ENCODE measurements at places on chromosomes 7 and 10.
A peak's percentile ranks its signal among the peaks of the same experiment; 100 is the strongest.

DNA sequence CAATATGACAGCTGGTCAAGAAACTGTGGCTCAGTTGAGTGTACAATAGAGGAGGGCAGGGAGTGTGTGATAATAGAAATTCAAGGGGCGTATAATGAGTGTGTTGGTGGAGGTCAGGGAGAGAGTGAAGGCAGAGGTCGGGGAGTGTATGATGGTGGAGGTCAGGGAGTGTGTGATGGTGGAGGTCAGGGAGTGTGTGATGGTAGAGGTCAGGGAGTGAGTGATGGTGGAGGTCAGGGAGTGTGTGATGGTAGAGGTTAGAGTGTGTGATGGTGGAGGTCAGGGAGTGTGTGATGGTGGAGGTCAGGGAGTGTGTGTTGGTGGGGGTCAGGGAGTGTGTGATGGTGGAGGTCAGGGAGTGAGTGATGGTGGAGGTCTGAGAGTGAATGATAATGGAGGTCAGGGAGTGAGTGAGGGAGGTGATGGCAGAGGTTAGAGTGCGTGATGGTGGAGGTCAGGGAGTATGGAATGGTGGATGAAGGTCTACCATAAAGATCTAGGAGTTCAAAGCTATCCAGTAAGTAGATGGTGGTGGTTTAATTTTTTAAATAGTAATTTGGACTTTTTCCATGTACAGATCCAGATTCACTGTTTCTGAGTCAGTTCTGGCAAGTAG is 57.7 kb upstream of the TNS3 start:
- no peak for DNase-seq

DNA sequence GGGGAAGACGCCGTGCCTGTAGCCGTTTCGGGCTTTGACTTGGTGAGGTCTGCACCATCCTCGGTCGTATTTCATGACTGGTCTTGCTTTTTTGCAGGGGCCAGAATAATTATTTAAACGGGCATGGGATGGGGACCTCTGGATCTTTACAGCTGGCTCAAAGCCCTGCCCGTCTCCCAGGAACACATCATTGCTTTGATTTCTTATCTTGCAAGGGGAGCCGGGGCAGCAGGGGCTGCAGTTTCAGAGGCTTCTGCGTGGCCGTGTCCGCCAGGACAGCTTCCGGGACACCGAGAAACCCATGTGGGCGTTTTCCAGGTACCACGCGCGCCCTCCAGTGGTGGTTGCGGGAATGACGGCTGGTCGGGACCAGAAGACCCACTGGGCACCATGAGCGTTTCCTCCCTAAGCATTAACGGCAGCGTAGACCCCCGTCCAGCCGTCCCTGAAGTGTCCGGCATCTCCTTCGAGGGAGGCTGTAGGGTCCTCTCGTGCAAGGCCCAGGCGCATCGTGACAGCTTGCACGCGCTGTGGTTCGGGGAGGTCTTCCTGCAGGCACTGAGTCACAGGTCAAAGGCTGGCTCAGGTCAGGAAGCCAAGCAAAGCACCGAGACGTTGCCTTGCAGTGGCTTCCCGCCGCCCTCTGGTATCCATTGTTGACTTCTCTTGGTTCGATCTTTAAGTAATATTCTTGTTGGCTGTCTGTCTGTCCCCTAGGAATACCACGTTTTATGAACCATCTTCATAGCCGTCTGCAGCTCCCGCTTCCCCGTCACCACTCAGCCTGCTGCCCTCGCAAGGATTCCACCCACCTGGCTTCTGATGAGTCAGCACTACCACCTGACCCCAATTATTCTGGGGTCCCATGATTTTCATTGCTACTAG is 16.2 kb upstream of the ZFAND2A start:
- peak; percentile 69 for DNase-seq

DNA sequence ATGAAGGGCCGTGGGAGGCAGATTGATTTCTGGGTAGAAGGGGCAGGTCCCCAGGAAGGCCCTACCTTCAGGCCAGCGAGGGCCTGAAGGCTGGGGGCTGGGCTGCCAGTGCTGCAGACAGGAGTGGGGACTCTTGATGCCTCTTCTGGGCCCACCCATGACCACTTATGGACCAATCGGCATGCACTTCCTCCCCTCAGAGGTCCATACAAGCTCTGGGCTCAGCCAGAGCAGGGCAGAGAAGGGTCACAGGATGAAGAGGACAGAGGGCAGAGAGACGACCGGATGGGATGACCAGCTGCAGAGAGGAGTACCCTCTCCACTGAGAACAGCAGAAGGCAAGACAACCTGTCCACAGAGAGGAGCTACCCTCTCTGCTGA is 120.1 kb downstream of the DYNC2I1 start:
- DNase-seq: no peak

DNA sequence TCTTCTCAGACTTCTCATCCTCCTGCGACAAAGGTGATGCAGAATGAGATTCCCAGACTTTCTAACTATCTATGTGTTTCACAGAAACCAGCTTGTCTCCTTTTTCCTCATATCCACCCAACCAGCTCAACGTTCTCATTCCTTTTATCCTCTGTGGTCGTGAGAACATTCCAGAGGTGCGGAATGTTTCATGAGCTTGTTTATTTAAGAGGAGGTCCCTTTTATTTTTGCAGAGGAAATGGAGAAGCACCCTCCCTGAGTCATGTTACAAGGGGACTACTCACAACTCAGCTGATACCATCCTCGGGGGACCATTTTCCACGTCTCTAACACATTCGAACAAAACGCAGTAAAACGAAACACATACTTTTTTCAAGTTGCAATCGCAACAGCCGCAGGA is 93.2 kb downstream of the ZRANB1 start:
- peak; percentile 95 for DNase-seq

GRCh38 chr7:11570205-11570604 is 261.8 kb downstream of the THSD7A start:
- DNase-seq: no peak

DNA sequence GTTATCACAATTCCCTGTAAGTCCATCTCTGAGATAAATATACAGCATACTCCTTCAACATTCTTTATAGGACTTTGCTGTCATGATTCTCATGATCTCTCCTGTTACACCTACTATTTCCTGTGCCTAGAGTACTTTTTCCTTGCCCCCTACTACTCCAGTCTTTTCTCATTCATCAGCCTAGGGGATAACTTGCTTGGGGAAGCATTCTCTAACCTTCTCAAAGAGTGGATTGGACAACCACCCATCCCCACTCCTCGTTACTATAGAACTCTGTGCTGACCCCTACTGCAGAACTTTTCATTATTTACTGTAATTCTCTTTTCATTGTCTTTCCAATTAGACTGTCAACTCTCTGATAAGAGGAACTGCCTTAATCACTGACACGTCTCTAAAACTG is 57.4 kb upstream of the TFEC start:
- no peak for DNase-seq

- no peak for DNase-seq
These were observed 16.9 kb downstream of the MYO1G start for GRCh38 chr7:44961844-44962482.

GRCh38 chr7:157769086-157769485 is 432.3 kb downstream of the DNAJB6 start:
- DNase-seq: no peak

- no peak for DNase-seq
These were observed 694.5 kb downstream of the LRMDA start for GRCh38 chr10:76125900-76126299.

DNA sequence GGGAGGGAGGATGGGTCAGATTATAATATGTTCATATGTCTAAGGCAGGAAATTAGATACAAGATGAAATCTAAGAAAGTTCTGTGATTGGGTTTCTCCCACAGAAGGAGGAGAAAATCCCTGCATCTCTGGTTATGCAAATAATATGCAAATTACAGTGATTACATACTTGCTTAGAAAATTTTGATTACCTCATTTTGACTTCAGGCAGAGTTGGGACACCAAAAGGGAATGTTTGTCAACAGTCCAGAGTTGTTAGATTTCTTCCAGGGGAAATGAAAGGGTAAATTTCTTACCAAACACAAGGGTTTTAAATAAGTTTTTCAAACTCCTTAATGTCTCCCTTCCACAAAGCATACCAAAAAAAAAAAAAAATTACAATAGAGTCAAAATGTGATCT is 101.4 kb upstream of the STEAP1B start:
- DNase-seq: no peak

GRCh38 chr10:69097729-69098128 is 9.8 kb downstream of the SRGN start:
- DNase-seq: no peak

GRCh38 chr7:47552621-47553020 is 29.3 kb downstream of the TNS3 start:
- peak; percentile 69 for DNase-seq

- DNase-seq: no peak
These were observed 603.6 kb downstream of the CNTNAP2 start for GRCh38 chr7:146720195-146720594.

DNA sequence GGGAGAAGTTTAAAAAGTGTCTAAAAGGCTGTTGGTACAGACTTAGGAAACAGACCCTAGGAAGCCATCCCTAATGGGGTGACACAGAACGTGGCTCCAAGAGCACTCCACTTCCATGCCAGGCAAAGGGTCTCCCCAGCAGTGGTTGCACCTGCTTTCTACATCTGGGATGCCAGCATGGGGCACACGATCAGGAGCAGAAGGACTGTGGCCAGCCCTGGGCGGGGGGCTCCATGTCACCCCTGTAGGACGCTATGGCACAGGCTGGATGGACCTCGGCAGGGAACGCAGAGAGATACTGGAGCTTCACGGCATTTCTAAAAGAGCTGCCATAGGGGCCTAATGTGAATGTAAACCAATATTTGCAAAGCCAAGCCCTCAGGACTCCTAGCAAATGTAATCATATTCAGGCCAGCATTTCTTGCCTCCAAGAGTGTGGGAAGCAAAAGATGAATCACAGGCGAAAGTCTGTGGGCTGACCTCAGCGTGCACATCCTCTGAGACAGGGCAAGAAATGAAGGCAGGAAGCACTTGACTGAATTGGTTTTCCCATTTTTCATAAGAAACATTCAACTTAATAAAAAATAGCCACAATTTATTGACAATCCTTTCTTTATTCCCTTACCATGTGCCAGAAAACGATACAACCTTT is 93.9 kb downstream of the ATXN7L1 start:
- peak; percentile 91 for DNase-seq

GRCh38 chr10:69495666-69496065 is 44.4 kb downstream of the TSPAN15 start:
- no peak for DNase-seq

GRCh38 chr10:89565180-89565579 is 29.8 kb upstream of the SLC16A12 start:
- DNase-seq: no peak

- DNase-seq: no peak
These were observed 37.8 kb downstream of the HERPUD2 start for GRCh38 chr7:35657125-35657524.

- DNase-seq: peak; percentile 99
These were observed 9.5 kb upstream of the ADAM12 start for GRCh38 chr10:126397640-126398382.

GRCh38 chr7:94324380-94325121 is 70.1 kb upstream of the COL1A2 start:
- peak; percentile 64 for DNase-seq

DNA sequence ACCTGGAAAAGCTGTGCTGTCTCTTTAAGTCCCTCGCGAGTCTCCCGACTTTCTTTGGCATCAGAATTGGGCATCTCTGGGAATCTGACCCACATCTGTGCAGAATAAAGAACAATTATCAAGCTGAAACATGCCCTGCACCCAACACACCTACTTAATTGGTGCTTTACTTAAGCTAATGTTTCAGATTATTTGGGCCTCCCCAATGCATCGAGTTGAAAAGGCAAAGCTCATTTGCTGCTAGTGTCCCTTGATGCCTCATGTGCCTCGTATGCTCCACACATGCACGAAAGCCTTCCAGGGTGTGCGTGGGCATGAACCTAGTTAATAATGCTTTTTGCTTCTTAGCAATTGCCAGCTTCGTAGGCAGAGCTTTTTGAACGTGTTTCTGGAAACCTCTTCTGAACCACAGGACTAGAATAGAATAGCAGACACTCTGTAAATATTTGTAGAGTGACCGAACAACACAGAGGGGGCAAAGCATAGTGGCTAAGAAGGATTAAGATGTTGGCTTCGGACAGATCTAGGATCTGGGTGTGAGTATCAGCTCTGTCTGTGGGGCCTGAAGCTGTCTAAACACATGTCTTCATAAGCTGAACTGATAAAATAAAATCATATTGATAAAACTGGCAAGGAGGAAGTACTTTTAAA is 26.7 kb upstream of the FGFR2 start:
- no peak for DNase-seq

- DNase-seq: no peak
These were observed 253.8 kb downstream of the CSTF2T start for GRCh38 chr10:51445588-51445987.

DNA sequence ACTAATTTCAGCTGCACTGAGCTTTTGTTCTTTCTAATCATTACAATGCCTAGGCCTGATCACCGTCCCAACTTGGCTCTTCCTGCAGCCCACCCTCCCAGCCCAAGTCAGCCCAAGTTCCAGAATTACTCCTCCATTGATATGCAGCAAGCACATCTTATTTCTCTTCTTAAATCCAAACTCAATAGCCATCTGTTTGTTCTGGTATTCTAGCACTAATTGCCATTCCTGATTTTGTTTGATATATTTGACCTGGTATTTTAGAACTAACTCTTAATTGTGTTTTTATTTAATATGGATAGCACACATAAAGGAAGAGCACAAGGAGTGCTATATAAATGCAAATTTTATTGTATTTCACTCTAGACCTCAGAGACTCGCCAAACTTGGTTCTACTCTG is 241.2 kb downstream of the SKIDA1 start:
- no peak for DNase-seq

DNA sequence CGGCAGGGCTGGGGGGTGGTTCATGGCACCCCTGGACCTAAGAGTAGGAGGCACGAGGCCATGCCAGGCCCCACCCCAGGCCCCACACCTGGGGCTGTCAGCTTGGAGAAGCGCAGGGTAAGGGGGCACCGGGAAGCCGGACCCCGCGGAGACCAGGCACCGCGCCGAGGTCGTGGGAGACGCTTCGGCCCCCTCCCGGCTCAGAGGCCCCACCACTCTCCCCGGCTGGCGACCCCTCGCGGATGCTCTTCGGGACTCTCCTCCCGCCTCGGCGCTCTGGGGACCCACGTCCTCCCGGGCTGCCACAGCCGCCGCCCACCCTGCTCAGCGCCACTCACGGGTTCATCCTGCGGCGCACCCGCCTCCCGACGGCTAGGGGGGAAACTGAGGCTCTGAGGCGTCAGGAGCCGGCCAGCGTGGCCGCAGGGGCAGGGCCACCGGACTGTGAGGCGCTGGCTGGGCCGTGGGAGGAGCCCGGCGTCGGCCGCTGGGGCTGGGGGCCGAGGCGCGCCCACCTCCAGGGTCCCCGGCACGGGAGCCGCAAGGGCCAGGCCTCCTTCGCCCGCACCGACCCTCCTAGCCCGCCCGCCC is 25.9 kb downstream of the PDGFA start:
- no peak for DNase-seq

DNA sequence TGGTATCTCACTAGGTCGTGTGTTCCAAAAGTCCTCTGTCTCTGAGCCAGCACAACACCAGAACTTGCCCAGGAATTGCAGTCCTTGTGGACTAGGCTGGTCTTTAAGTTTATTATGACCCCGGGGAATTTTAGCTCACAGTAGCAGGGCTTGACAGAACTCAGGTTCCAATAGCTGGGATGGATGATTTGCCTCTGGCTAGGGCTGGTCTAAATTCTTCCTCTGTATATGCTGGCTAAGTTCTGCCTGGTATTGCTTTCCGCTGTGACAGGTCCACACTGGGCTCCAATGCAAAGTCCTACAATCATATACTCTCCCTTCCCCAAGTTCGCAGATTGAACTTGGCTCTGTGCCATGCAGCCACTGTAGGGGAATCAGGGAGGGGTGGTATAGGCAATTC is 52.5 kb downstream of the FAS start:
- DNase-seq: no peak

GRCh38 chr10:119393421-119393820 is 149.1 kb downstream of the RGS10 start:
- DNase-seq: no peak

Data from astrocyte of the spinal cord (primary cell).